ENCODE measurements at places on chromosomes 4 and X. TPM values are rescaled to one million over a fixed set of nuclear protein-coding genes. Genes with fewer than 3 reads are reported as not detected.
A peak's percentile ranks its signal among the peaks of the same experiment; 100 is the strongest.

GRCh38 chr4:32219306-32220075, 1499.3 kb downstream of the PCDH7 start:
- H3K4me1 ChIP-seq, result no peaks in the 10 kb centered on the region
- H3K27ac ChIP-seq, result no peak overlapping the region
- H3K27me3 ChIP-seq, result no peaks in the 10 kb centered on the region
- no peak for DNase-seq
- H3K36me3 ChIP-seq, result no peaks in the 10 kb centered on the region

DNA sequence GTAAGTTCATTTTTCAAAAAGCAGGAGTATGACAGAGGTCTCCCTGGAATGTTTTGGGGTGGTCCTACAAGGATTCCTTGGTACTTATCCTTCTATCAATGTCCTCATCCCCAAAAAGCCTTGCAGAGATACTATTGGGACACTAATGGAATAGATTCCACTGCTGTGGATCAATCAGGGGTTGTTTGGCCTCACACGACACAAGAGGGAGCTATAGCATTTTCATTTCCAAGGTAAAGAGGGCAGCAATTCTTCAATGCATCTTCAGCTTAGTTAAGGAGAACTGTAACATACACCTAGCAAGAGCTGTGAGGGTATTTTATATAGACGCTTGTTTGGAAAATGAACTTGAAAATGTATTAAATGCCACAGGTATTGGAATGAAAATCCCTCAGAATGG, 50.9 kb downstream of the USP26 start:
- no peaks in the 10 kb centered on the region for H3K36me3 ChIP-seq
- H3K27ac ChIP-seq, result no peak overlapping the region
- no peaks in the 10 kb centered on the region for H3K27me3 ChIP-seq
- peak; percentile 1 for DNase-seq
- H3K4me1 ChIP-seq, result no peaks in the 10 kb centered on the region

DNA sequence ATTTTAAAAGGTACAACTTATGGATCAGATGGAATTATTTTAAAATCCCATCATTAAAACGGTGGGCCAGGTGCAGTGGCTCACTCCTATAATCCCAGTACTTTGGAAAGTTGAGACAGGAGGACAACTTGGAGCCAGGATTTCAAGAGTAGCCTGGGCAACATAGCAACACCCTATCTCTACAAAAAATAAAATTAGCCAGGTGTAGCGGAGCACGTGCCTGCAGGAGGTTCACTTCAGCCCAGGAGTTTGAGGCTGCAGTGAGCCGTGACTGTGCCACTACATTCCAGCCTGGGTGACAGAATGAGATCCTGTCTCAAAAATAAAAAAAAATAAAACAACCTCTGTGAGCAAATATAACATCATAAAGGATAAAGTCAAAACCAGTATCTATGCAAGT, 11.4 kb downstream of the ADH5 start:
- DNase-seq, result no peak
- H3K27me3 ChIP-seq, result no peaks in the 10 kb centered on the region
- no peak overlapping the region for H3K27ac ChIP-seq
- peaks cover 92% of the 10 kb centered on the region for H3K36me3 ChIP-seq
- H3K4me1 ChIP-seq, result no peaks in the 10 kb centered on the region

- no peaks in the 10 kb centered on the region for H3K4me1 ChIP-seq
- no peaks in the 10 kb centered on the region for H3K27me3 ChIP-seq
- no peak for DNase-seq
- no peak overlapping the region for H3K4me3 ChIP-seq
- no peak overlapping the region for H3K27ac ChIP-seq
- no peaks in the 10 kb centered on the region for H3K36me3 ChIP-seq
These were observed 939.4 kb downstream of the C4orf33 start for GRCh38 chr4:130035391-130035790.

The PSAPL1 gene
- total RNA-seq, result not detected
